Neural crest cell (in vitro differentiated cells): ENCODE measurements at places on chromosomes 2 and 18.

- DNase-seq: no peak
Measured at GRCh38 chr2:128069769-128070168, 21.2 kb upstream of the UGGT1 start.

DNA sequence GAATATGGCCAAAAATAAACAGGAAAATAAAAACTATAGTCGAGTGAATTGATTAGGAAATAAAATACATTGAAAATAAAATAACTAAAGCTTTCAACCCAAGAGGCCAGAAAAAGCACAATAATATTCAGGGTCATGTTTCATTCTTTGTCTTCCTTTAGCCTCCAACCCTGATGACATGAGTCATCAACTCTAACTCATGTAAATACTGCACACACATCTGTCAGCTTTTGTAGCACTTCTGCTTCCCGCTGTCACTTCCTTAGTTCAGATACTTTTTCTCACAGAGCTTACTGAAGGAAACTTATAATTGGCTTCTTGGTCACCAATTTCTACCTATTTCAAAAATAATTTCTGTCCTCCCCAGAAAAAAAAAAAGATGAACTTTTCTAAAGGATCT lies 112.8 kb downstream of the UPP2 start:
- no peak for DNase-seq

DNA sequence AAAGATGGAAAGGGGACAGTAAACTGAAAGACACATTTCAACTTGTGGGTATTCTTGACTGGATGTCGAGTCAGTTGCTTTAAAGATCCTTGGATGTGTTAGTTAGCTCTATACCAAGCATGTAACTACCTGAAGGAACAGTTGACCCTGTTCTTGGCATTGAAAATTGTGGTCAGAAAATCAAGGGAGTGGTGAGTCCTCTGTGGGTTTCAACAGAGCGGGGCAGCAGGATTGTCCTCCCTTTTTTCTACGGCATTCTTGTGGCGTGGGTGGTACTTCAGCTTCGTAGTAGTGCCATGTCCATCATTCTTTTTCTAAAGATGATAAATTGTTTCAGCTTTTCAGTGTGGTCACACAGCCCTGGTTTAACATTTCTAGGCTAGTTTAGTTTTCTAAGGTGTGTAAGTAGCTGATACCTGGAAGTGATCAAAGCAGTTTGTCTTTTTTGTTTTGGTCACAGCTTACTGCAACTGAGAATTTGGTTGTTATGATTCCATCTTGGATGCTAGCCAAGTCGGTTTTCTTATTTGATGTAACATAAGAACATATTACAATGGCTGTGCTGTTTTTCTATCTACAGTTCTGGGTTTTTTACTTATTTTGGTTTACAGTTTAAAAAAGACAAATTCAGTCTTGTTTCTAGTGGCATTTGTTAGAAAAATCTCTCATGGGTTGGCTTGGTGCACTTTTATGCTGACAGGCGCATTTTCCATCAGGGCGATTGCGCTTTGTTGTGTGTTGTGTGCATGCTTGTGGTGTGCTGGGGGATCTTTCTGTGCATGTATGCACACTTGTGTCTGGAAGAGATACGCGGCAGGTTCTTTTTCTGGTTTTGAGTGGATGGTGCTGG lies 84.7 kb downstream of the ZNF407 start:
- DNase-seq: no peak

DNA sequence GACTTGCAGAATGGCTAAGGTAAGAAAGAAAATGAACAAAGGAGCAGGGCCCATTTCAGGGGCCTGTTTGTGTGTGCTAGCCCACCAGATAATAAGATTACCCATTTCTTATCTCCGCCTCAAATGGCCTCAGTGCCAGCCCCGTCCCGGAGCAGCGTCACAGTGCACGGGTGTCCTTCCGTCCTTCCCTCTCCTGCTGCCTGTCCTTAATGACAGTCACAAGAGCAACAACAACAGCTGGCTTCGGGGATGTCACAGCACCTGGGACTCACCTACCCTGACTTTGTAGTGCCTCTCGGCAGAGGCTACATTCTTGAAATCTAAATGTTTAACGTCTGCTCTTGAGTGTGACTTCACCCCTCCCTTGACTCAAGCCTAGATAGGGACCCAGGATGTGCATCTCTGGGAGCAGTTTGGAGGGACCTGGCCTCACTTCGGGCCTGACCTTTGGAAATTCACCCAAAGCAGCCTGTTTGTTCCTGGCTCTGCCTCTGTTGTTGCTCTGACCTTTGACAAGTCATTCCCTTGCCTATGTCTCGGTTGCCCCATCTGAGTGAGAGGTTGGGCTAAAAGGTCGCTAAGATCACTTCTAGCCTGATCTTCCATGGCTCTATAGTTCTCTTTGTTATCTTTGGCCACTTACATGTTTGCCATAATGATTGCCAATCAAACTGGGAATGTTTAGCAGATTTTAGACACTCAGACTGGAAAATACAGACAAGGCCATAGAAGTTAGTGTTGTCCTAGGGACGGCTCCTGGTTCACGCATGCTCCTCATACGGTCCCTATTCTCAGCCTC lies 122.5 kb downstream of the KLHL29 start:
- no peak for DNase-seq

DNA sequence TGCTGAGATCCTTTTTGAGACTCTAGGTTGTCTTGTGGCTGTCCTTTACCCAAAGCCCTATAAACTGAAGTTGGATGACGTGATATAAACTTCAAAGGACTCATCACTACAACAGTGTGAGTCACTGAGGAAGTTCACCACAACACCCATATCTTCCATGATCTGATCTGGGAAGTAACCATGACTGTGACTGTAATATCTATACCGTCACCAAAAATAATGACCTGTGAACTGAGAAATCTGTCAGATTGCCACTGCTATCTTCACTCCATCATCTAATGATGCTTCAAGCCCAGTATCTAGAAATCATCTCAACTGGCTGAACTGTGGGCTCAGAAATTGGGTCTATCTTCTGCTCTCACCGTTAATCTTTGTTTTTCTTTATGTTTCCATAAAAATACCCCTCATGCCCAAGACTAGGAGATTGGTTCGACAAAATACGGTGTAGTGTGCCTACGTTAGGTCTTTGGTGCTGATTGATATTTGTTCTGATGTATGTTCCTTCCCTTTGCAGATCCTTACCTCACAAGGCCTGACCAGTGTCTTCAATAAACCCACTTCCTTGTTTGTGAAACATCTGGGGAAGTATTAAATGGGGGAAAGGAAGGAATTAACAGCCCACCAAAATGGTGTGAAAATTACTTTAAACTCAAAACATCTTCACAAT lies 78.2 kb downstream of the MYL12B start:
- no peak for DNase-seq

DNA sequence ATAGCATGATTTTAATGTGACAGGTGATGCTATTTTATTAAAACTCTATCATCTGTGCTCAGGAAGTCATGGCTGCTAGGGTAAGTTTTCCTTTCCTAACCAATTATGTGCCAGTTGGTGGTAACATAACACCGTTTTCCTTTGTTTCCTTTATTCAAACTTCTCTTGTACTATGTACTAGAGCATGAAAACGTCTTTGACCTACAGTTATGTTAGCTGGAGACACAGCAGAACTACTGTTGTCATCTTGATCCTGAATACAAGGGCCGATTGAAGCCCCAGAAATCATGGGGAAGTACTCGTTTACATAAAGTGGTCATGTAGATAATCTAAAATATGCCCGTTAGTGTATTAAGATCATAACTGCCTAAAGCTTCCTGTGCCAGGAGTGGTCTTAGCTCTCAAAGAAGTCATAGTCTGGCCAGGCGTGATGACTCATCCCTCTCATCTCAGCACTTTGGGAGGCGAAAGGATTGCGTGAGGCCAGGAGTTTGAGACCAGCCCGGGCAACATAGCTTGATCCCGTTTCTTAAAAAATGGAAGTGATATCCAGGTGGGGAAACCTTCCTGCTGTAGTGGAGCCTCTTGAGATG lies 20.5 kb downstream of the NEDD4L start:
- DNase-seq: no peak

- no peak for DNase-seq
Measured at GRCh38 chr2:235836491-235836911, 331.7 kb downstream of the GBX2 start.

- DNase-seq: no peak
Measured at GRCh38 chr18:70132999-70133398, 72.5 kb downstream of the RTTN start.

- no peak for DNase-seq
Measured at GRCh38 chr2:45678791-45679348, 27.4 kb downstream of the PRKCE start.

- no peak for DNase-seq
Measured at GRCh38 chr18:11268153-11268552, 118.8 kb upstream of the PIEZO2 start.

DNA sequence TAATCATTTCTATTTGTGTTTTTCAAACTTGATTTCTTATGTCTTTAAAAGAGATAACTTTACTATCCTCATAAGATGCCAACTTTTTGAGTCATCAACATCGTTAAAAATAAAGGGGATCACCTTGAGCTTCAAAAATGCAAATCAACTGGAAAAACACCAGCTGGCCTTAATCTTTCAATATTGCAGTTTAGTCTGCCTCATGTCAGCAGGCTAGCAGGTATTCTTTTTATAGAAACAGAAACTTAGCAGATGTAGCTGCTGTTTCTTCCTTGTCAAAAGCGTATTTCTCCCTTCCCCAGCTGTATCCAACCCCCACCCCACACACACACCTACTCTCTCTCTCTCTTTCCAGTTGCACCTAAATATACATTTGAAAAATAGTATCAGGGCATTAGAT lies 154.1 kb upstream of the ZNF804A start:
- DNase-seq: no peak

GRCh38 chr2:156576005-156576404 lies 139.8 kb downstream of the GPD2 start:
- DNase-seq: no peak

GRCh38 chr2:215451012-215451756 lies 15.3 kb upstream of the FN1 start:
- DNase-seq: no peak

DNA sequence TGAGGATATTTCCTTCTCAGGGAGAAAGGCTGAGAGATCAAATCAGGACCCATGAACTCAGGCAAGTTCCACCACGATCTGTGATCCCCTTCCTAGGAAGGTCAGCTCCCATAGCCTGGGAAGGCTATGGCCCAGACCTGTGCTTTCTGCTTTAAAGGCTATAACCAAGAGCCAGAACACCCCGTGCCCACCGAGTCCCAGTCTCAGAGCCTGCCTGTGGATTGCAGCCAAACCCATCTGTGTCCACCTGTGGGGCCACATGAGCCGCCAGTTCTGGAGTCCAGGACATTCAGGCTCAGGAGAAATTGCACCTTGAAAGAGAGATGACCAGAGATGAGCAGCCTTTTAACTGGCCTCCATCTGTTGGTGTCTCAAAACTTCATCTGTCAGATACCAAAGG lies 46.9 kb downstream of the MAL start:
- no peak for DNase-seq

GRCh38 chr2:115484486-115484885 lies 1042.0 kb downstream of the DPP10 start:
- DNase-seq: no peak

GRCh38 chr2:188439986-188440385 lies 148.3 kb downstream of the GULP1 start:
- no peak for DNase-seq

GRCh38 chr2:44748-45341 lies 1.5 kb downstream of the FAM110C start:
- no peak for DNase-seq

GRCh38 chr2:160989778-160990177 lies 170.4 kb upstream of the TANK start:
- no peak for DNase-seq

GRCh38 chr18:8616028-8616401 lies 6.8 kb downstream of the RAB12 start:
- no peak for DNase-seq

DNA sequence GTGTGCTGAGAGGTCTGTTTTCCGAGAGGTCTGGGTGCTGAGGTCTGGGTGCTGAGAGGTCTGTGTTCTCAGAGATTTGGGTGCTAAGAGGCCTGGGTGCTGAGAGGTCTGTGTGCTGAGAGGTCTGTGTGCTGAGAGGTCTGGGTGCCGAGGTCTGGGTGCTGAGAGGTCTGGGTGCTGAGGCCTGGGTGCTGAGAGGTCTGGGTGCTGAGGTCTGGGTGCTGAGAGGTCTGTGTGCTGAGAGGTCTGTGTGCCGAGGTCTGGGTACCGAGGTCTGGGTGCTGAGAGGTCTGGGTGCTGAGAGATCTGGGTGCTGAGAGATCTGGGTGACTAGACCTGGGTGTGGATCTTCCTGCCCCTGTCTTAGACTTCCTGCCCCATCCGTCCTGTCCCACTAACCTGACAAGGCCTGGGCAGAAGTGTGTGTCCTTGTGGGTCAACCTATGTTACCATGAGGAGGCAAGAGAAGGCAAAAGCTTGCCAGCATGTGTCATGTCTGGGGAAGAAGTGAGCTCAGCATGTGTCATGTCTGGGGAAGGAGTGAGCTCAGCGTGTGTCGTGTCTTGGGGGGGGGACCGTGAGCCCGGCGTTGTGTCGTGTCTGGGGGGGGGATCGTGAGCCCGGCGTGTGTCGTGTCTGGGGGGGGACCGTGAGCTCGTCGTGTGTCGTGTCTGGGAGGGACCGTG lies 69.3 kb downstream of the KCNG2 start:
- DNase-seq: no peak

DNA sequence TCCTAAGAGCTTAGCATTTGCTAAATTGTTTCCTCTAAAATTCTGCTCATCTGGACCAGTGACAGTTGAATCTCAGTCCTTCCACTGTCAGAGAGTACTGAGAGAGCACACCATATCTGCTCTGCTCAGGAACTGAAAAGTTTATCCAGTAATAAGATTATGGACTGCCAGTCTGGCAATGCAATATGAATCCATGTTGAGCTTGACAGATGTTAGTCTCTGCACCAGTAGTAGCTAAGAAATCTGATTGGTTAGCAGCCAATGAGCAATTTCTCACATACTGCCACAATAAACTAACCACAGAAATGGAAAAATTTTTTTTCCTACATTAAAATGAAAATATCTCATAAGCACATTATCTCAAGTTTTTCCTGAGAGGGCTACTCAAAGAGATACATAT lies 2.3 kb downstream of the PRKD3 start:
- DNase-seq: no peak

DNA sequence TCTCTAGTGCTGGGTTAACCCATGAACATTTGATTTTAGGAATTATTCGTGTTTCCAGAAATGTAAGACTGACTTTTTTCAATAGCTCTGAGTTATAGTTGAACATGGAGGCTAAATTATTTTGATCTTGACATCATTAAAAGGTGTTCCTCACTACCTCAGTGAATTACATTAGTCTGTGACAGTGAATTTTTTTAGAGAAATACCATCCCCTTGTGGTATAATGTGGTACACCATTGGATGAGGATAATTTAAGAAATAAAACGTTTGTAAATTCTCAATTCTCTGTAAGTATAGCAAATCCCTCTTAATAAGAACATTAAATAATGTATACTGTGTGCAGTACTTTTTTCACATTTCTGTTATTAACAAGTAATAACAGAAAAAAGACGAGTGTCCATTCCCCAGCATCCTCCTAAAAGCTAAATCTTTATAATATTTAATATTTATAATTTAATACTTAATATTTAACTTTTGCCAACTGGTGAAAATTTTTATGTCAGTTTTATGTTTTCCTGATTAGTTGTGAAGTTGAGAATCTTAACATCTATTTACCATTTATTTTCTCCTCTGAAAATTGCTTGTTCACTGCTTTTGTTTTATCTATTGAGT lies 70.3 kb upstream of the CWC22 start:
- no peak for DNase-seq
